Caco-2 (cell line): ENCODE measurements at places on chromosomes 1 and 21. TPM values are rescaled to one million over a fixed set of nuclear protein-coding genes. Genes with fewer than 3 reads are reported as not detected.

Gene RXFP4
- total RNA-seq, result not detected in 2 replicates

Gene FCN3
- not detected in 2 replicates for total RNA-seq

Gene CRABP2
- 27.1 and 30.6 TPM in 2 replicates for total RNA-seq

DNA sequence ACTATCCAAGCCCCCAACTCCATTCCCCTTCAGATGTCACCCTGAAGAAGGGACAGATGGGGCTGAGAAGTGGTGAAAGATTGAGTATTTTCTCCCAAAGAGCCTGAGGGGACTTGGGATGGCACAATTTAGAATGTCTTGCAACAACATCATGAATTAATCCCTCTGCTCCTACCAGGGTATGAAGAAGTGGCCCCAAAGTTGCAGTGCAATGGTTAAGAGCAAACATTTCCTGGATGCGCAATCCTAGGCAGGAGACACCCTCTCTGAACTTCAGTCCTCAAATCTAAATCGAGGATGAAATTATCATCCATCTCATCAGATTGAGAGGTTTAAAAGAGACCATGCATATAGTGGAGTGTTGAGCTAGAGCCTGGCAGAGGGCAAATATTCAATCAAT lies 28.6 kb upstream of the CITED4 start:
- H3K27me3 ChIP-seq, result no peaks in the 10 kb centered on the region
- no peaks in the 10 kb centered on the region for H3K36me3 ChIP-seq
- no peak overlapping the region for H3K4me3 ChIP-seq
- no peak for DNase-seq
- H3K4me1 ChIP-seq, result no peaks in the 10 kb centered on the region

GRCh38 chr1:206011057-206011456 lies 7.9 kb upstream of the RAB7B start:
- no peak for DNase-seq
- H3K27ac ChIP-seq, result no peak overlapping the region
- H3K4me3 ChIP-seq, result no peak overlapping the region
- H3K4me1 ChIP-seq, result no peaks in the 10 kb centered on the region
- no peaks in the 10 kb centered on the region for H3K27me3 ChIP-seq
- H3K36me3 ChIP-seq, result no peaks in the 10 kb centered on the region

GRCh38 chr1:187275985-187276575 lies 447.3 kb downstream of the PLA2G4A start:
- H3K27me3 ChIP-seq, result no peaks in the 10 kb centered on the region
- H3K4me3 ChIP-seq, result no peak overlapping the region
- DNase-seq, result no peak

- H3K36me3 ChIP-seq, result no peaks in the 10 kb centered on the region
- H3K27me3 ChIP-seq, result no peaks in the 10 kb centered on the region
- H3K4me3 ChIP-seq, result no peak overlapping the region
- H3K27ac ChIP-seq, result no peak overlapping the region
- DNase-seq, result no peak
These were observed 15.5 kb upstream of the NMNAT2 start for GRCh38 chr1:183433703-183434102.

GRCh38 chr21:34649400-34649799 lies 19.4 kb upstream of the CLIC6 start:
- peaks cover 10% of the 10 kb centered on the region; the same call in 1 of the 2 replicates for H3K4me1 ChIP-seq
- H3K27me3 ChIP-seq, result no peaks in the 10 kb centered on the region
- DNase-seq, result no peak
- H3K4me3 ChIP-seq, result no peak overlapping the region
